ENCODE measurements at places on chromosomes 5 and 9.

GRCh38 chr9:100308965-100309564, 43.7 kb downstream of the TEX10 start:
- DNase-seq, result no peak

- no peak for DNase-seq
These were observed 246.7 kb downstream of the ADAMTSL1 start for GRCh38 chr9:18720691-18721090.

DNA sequence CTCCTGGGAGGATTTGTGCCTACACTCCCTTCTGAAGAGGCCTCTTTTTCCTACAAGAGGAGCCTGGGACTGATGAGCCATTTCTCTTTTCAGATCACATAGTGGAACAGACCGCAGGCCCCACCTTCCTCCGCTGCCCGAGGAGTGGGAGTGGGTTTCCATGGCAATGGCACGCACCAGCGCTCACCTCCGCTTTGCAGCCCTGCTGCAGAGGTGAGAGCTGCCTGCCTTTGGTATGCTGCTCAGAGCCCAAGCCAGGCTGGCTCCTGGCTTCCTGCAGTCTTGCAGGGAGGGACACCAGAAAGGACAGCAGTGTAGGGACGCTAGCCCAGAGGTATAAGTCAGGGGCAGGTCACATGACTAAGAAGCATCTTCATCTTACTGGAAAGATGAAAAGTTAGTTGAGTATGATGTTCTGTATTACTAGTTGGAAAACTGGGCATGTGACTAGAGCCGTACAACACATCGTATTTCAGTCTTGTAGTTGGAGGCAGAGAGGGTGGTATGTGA, 12.4 kb downstream of the PTTG1 start:
- DNase-seq, result no peak

DNA sequence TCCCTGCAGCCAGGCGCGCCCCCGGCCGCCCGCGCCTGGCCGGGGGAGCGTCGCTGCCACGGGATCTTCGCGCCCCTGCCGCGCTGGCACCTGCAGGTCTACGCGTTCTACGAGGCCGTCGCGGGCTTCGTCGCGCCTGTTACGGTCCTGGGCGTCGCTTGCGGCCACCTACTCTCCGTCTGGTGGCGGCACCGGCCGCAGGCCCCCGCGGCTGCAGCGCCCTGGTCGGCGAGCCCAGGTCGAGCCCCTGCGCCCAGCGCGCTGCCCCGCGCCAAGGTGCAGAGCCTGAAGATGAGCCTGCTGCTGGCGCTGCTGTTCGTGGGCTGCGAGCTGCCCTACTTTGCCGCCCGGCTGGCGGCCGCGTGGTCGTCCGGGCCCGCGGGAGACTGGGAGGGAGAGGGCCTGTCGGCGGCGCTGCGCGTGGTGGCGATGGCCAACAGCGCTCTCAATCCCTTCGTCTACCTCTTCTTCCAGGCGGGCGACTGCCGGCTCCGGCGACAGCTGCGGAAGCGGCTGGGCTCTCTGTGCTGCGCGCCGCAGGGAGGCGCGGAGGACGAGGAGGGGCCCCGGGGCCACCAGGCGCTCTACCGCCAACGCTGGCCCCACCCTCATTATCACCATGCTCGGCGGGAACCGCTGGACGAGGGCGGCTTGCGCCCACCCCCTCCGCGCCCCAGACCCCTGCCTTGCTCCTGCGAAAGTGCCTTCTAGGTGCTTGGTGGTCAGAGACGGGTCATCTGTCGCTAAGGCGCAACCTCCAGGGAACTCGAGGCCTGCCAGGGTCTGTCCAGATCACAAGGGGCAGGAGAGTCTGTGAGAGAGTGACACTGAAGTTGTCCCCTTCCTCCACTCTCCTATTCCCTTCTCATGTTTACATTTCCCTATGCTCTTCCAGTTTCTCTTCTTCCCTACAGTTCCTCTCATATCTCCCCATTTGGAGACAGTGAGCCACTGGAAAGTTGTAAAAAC, 1.3 kb downstream of the GPR150 start:
- peak; percentile 48 for DNase-seq

DNA sequence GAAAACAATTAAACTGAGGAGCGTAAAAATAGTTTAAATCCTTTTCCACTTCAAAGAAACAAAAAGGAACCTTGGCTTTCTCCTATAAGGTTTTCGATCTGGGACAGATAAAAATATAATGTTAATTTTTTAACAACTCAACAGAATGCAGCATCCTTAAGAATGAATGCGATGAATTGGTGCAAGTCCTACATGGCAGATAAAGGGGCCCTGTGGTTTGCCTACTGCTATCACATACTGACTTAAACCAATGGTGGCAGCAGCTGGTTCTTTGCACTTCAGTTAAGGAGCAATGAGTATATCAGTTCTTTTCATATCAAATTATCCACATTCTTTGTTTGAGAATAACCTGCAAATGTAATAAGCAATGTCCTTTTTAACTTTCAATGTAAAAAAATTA, 12.4 kb upstream of the TYRP1 start:
- DNase-seq, result no peak

DNA sequence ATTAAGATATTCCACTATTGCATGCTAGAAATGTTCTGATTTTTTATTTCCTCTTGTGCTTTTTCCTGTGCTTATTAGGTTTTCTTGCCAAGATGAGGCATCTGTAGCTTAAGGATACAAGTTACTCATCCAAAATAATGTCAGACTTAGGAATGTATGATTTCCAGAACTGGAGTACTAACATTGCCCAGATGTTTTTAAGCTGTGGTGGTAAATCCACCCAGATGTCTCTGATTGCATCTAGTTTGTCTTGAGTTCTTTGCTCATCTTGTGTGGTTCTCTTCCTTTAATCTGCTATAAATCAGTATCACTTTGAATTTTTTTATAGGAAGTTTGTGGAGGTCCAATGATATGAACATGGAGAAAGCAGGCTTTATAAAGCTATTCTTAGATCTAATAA, 337.5 kb upstream of the ZNF608 start:
- no peak for DNase-seq

GRCh38 chr9:18208166-18209059, 265.5 kb upstream of the ADAMTSL1 start:
- DNase-seq, result peak; percentile 3

GRCh38 chr9:83775932-83776331, 41.6 kb downstream of the GKAP1 start:
- no peak for DNase-seq

GRCh38 chr5:3602785-3603502, 7.3 kb downstream of the IRX1 start:
- DNase-seq, result peak; percentile 26

DNA sequence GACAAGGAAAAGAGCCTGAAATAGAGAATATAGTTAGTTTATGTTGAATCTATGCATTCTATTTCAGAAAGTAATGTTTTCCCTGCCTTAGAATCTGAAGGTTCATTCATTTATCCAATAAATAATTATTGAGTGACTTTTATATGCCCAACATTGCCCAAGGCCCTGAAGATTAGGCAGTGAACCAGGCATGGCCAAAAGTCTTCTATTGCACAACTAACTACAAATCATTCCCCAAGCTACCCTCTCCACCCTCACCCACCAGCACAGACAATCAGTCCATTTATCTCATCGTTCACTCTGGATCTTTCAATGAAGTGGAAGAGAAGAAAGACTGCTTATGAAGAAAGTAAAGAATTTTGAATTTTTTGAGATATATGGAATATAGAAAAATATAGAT, 268.4 kb downstream of the PLK2 start:
- DNase-seq, result no peak

- DNase-seq, result no peak
These were observed 4.2 kb downstream of the NMUR2 start for GRCh38 chr5:152400846-152401245.

DNA sequence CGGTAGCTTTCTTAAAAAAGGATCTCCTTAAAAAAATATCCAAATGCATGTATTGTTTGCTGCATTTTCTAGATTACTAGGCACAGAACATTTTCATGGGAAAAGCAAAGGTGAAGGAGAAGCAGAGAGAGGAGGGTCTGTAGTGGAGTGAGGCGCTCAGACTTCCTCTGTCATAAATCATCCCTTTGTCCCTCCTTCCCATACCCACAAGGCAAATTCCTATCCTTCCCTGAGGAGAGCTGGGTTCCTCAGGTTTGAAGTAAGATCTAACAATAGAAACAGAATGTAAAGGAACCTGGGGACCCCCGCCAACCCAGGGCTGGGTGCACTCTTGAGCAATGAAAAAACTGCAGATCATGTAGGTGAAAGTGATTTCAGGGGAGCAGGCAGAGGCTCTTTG, 149.2 kb upstream of the ANKH start:
- DNase-seq, result no peak

DNA sequence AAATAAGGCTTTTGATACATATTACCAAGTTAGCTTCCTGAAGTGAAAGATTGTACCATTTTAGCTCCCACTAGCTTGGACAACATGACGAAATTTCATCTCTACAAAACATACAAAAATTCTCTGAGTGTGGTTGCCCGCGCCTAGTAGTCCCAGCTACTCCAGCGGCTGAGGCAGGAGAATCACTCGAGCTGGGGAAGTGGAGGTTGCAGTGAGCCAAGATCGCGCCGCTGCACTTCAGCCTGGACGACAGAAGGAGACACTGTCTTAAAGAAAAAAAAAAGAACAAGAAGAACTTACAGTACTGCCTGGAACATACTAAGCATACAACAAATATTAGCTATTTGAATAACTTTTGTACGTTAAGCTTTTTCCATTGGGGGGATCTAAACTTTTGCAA, 29.7 kb upstream of the NRG2 start:
- no peak for DNase-seq
